ENCODE measurements at places on chromosomes 4 and X.

GRCh38 chr4:5203993-5204310 is 152.7 kb downstream of the STK32B start:
- no peak for DNase-seq

- no peak for DNase-seq
Observed at GRCh38 chrX:10479508-10479907, 140.9 kb downstream of the MID1 start.

DNA sequence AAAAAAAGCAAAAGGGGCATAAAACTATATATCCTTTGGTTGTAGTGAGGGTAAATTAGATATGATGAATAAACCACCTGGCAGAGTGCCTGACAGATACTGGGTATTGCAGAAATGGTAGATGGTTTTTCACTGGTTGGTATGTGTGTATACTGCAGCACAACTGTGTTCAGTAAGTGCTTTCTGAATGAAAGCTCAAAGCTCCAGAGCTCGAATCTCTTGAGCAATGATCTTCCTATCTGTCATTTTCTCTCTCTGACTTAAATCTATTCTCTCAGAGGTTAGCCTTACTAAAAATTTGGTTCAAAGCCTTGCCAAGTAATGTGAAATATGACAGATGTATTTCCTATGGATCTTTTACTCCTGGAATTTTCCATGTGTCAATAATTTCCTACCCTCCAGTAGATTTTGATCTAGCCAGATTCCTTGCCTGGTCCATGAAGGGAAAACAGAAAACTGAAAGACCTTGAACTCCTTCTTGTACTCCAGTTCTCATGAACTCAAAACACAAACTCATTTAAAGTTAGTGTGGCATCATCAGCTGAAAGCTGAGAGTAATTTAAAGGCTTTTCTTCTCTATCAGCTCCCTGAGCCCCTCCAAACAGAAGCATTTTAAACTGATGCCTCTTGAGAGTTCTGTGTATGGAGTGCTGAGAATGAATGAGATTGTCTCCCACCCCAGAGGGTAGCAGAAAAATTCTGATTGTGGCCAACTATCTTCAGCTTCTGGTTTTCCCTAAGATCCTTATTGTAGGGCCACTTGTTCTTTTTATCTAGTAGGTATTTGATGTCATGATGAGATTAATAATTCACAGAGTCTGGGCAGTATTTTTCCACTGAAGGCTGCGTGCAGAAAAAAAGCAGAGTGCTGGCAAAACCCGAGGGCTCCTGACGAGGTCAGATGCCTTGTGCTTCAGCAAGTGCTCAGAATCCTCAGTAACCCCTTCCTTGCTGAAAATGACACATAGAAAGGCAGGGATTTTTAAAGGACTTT is 363.4 kb upstream of the BOD1L1 start:
- no peak for DNase-seq

DNA sequence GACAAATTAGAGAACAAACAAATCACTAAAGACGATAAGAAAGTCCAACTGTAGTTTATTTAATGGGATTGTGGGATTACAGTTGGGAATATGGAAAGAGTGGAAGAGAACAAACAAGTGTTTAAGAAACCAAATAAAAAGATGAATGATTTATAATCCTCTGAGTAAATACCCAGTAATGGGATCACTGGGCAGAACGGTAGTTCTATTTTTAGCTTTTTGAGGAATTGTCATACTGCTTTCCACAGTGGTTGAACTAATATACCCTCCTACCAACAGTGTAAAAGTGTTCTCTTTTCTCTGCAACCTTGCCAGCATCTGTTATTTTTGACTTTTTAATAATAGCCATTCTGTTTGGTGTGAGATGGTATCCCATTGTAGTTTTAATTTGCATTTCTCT is 15.0 kb downstream of the C4orf51 start:
- no peak for DNase-seq

- no peak for DNase-seq
Observed at GRCh38 chrX:93538575-93538974, 134.8 kb downstream of the NAP1L3 start.

DNA sequence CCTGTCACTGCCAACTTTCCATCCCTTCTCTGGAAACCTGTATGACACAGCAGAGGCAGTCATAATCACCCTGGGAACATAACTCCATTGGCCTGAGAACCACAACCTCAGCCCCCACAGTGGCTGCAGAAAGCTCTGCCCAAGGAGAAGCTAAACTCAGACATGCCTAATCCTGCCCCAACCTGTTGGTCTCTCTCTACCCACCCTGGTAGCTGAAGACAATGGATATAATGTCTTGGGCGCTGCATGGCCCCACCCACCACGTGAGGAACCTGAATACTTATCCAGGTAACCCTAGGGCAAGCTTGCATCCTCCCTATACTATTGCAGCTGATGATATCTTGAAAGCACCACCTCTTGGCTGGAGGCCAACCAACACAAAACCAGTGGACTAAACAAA is 225.2 kb downstream of the TEX13C start:
- no peak for DNase-seq

DNA sequence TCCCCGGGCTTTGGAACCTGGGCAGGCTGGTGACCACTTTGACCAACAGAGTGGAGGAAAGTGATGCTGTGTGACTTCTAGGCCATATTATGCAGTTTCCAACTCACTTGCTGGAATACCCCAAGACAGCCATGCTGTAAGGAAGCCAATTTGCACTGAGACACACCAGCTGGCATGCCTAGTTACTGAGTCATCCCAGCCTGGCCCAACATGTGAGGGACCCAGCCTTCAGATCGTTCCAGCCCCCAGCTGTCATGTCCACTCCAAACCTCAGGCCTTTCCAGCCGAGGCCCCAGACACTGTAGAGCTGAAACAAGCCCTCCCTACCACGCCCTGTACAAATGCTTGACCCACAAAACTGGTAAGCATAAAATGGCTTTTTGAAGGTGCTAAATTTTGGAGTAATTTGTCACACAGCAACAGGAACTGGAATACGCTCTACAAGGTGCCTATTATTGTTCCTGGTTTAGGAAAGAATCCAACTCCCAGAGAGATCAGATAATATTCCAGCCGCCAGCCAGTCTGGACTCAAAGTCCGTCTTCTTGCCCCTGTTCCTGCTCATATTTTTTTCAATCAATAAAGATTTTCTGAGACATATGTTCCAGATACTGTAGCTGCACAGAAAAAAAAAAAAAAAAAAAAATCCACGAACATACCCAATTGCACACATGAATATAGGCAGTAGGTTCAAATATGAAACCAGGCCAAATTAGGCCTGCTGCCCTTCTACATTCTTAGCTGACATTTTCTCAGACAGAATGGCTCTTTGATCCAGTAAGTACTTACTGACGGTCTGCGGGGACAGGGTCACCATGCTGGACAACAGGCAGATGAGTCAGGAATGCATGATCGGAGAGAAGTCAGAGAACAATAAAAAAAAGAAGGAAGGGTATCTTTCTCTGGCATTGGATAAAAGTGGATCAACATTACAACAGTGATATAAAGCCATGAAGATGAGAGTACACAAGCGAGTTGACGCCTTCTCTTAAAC is 35.1 kb downstream of the SH3KBP1 start:
- no peak for DNase-seq

DNA sequence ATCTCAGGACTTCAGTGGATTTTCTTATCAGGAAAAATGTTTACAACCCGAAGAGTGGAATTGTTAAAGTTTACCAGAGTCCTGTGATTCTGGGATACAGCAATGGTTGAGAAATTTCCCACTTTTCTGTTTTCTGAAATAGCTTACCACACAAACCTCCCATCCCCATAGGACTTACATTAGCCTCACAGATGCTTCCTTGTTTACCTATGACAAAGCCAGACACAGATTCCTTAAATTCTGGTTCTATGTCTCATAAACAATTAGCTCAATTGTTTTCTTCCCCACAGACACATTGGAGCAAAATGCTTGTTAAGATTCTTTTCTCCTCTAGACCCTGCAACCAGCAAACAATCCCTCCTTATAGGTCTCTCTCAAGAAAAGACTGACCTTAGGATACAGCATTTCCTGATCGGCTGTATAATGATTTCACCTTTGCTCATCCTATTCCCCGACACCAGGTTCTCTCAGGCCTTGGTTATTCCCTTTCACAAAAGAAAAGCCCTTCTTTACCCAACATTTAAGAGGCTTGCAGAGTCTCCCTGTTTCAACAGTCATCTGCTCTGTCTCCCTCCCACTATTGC is 886.2 kb downstream of the ARAP2 start:
- no peak for DNase-seq

DNA sequence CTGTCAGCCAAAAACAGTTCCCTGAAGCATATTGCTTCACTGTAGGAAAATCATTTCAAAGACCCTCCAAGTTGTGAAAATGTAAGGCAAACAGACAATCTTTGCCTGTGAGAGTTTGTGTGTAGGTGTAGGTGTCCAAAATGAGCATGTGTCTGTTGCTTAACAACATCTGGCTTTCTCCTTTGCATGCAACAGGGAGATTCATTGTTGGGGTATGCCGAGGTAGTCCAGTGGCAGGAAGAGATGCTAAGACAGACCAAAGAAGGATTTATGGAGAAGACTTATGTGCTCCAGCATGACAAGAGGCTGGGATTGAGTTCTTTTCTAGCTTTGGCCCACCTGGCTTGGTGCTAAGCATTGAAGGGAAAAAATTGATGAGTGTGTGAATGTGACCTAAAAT is 29.8 kb upstream of the SMAD1 start:
- no peak for DNase-seq

DNA sequence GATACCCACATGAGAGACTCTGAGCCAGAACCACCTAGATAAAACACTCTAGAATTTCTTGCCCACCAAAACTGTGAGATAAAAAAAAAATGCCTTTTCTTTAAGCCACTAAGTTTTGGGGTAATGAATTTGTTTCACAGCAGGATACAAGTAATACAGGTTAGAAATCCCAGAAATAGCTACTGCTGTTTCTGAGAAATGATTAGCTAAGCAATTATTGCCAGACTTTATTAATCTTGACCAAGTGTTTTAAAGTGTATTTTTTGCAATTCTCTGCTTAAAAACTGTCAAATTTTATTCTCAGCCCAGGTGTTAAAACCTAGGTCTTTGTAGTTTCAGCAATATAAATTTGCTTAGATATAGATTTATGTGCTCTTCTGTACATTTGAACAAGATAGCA is 58.6 kb upstream of the CAPN6 start:
- DNase-seq: no peak

GRCh38 chr4:92035666-92036065 is 268.1 kb upstream of the GRID2 start:
- no peak for DNase-seq
